Pancreas (tissue), 10 donors: ENCODE measurements at places on chromosomes 2 and 18. TPM values are rescaled to one million over a fixed set of nuclear protein-coding genes. Genes with fewer than 3 reads are reported as not detected.

GRCh38 chr2:230205721-230206120, 14.1 kb downstream of the SP110 start:
- H3K27me3 ChIP-seq, result no peaks in the 10 kb centered on the region
- no peak overlapping the region for H3K4me3 ChIP-seq
- no peak overlapping the region for H3K27ac ChIP-seq
- DNase-seq, result no peak
- H3K4me1 ChIP-seq, result no peaks in the 10 kb centered on the region

IL1A gene
- not detected for polyA plus RNA-seq

GRCh38 chr2:9412781-9413180, 10.5 kb downstream of the ITGB1BP1 start:
- H3K27ac ChIP-seq, result no peak overlapping the region
- no peaks in the 10 kb centered on the region for H3K27me3 ChIP-seq
- H3K4me1 ChIP-seq, result no peaks in the 10 kb centered on the region
- DNase-seq, result no peak
- H3K4me3 ChIP-seq, result no peak overlapping the region

- no peaks in the 10 kb centered on the region for H3K4me1 ChIP-seq
- no peaks in the 10 kb centered on the region for H3K27me3 ChIP-seq
- H3K4me3 ChIP-seq, result no peak overlapping the region
- no peak for DNase-seq
- H3K27ac ChIP-seq, result no peak overlapping the region
Measured at GRCh38 chr2:191158747-191159146, 8.0 kb upstream of the STAT4 start.

DNA sequence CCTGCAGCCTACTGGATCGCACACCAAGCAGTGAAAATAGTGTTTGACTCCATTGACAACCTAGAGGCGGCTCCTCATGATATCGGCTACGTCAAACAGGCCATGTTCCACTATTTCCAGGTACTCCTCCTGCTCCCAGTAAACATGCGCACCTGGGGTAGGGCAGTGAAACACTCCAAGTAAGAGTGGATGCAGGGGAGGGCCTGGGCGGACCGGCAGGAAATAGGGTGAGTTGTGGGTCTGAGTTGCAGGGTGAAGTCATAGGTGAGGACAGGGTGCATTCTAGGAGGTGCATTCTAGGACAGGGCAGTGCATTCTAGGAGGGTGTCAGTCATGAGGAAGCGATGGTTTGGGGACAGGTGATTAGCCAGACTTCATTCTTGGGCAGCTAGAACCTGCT, 5.0 kb downstream of the NAGK start:
- no peak overlapping the region for H3K4me3 ChIP-seq
- peaks cover 55% of the 10 kb centered on the region for H3K36me3 ChIP-seq
- no peak for DNase-seq
- peaks cover 21% of the 10 kb centered on the region for H3K4me1 ChIP-seq
- H3K27me3 ChIP-seq, result no peaks in the 10 kb centered on the region

DNA sequence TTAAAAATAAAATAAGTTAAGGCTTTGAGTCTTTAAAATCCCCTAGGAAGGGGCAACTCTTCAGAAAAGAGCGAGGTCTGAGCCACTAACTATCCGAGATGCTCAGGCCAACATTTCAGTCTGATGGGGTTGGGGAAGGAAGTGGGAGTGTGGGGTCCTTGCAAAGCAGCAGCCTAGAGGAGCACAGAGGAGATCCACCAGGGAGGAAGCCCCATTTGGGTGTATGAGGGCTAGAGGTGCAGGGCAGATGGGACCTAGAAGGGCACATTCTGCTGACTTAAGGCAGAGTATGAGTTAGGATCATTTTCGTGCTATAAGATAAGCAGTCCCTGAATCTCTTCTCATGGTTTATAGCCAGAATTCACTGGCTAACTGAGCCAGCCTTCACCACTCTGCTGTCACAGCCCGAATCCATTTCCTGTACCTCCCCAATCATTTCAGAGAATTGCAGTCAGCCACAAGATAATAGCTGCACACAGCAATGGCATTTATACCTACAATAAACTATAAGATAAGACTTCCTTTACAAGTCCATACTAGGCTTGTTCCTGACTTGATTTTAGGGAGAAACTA, 37.0 kb downstream of the MRPL30 start:
- H3K27ac ChIP-seq, result no peak overlapping the region
- no peak overlapping the region for H3K4me3 ChIP-seq
- H3K36me3 ChIP-seq, result no peaks in the 10 kb centered on the region
- no peaks in the 10 kb centered on the region for H3K4me1 ChIP-seq
- no peak for DNase-seq

GRCh38 chr18:12630136-12630535, 27.8 kb downstream of the SPIRE1 start:
- H3K27me3 ChIP-seq, result no peaks in the 10 kb centered on the region
- no peak for DNase-seq
- no peak overlapping the region for H3K4me3 ChIP-seq
- no peak overlapping the region for H3K27ac ChIP-seq
- no peaks in the 10 kb centered on the region for H3K36me3 ChIP-seq
- H3K4me1 ChIP-seq, result no peaks in the 10 kb centered on the region

UNC50 gene
- polyA plus RNA-seq, result 22.9 TPM

GRCh38 chr2:208010506-208010905, 14.8 kb downstream of the PLEKHM3 start:
- H3K27ac ChIP-seq, result no peak overlapping the region
- DNase-seq, result no peak
- no peaks in the 10 kb centered on the region for H3K27me3 ChIP-seq
- H3K4me3 ChIP-seq, result no peak overlapping the region
- no peaks in the 10 kb centered on the region for H3K36me3 ChIP-seq

PPP1R1C gene
- polyA plus RNA-seq, result 2.4 TPM

DNA sequence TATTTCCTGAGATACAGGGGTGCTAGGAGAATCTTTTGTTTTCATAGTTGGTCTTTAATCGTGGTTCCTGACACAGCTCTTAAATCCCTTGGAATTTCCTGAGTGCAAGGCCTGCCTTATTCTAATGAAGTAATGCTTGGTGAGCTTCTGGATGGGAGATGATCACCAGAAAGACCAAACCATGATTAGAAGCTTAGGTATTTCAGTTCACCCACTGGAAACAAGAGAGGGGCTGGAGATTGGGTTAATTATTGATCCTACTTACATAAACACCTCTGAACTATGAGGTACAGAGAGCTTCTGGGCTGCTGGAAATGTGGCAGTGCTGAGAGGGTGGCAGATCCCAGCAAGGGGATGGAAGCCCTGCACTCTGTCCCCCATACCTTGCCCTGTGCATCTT, 406.8 kb downstream of the THSD7B start:
- no peaks in the 10 kb centered on the region for H3K4me1 ChIP-seq
- H3K27ac ChIP-seq, result no peak overlapping the region
- DNase-seq, result no peak
- no peaks in the 10 kb centered on the region for H3K36me3 ChIP-seq
- no peak overlapping the region for H3K4me3 ChIP-seq
